Camera-type eye (tissue), 1 donor: ENCODE measurements at places on chromosomes 12 and 14. TPM values are rescaled to one million over a fixed set of nuclear protein-coding genes. Genes with fewer than 3 reads are reported as not detected.

NYNRIN gene
- 47.5 TPM for total RNA-seq

ASB2 gene
- total RNA-seq, result 4.1 TPM

ANKS1B gene
- 83.8 TPM for total RNA-seq

FBXL14 gene
- 26.1 TPM for total RNA-seq

TAS2R31 gene
- 30.5 TPM for total RNA-seq

PPP1CC gene
- 220 TPM for total RNA-seq

P2RX2 gene
- total RNA-seq, result not detected

MYF6 gene
- total RNA-seq, result 19.2 TPM

NRL gene
- total RNA-seq, result 394 TPM

OAS2 gene
- 3.4 TPM for total RNA-seq
